ENCODE measurements at places on chromosomes 4 and X.
A peak's percentile ranks its signal among the peaks of the same experiment; 100 is the strongest.

DNA sequence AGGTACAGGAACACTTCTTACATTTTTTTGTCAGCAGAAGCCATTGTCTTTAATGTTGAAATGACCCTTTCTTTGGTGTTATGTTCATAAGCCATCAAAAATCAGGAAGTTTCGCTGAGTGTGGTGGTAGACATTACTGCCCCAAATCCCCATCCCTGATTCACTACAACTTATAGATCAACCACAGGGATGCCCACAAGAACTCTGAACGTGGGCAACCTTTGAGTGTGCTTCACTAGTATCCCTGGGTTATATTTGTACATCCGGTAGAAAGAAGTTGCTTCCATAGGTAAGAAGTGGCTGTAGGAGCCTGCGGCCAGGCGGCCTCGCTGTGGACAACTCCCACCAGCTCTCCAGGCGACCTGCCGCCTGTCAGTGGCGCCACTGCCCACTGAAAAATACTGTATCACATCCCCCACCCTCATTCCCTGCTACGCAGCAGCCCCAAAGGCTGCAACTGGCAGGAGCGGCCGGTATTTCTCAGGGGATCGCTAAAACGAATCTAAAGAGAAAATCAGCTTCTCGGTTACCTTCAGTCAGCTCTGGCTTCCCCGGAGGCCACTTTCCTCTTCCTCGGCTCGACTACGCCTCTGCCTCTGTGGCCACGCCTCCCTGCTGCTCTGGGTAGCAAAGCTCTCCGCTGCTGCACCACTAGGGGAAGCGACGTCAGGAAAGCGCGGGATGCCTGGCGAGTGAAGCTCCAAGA lies 13.9 kb upstream of the ETDC start:
- peak; percentile 13 for DNase-seq

- DNase-seq = no peak
Measured at GRCh38 chr4:168529257-168529656, 32.4 kb downstream of the PALLD start.

GRCh38 chrX:55118574-55118973 lies 29.8 kb downstream of the PAGE2 start:
- DNase-seq = no peak

GRCh38 chr4:8090312-8090711 lies 68.3 kb downstream of the ABLIM2 start:
- no peak for DNase-seq

- DNase-seq = no peak
Measured at GRCh38 chr4:128907981-128908380, 98.5 kb downstream of the JADE1 start.

DNA sequence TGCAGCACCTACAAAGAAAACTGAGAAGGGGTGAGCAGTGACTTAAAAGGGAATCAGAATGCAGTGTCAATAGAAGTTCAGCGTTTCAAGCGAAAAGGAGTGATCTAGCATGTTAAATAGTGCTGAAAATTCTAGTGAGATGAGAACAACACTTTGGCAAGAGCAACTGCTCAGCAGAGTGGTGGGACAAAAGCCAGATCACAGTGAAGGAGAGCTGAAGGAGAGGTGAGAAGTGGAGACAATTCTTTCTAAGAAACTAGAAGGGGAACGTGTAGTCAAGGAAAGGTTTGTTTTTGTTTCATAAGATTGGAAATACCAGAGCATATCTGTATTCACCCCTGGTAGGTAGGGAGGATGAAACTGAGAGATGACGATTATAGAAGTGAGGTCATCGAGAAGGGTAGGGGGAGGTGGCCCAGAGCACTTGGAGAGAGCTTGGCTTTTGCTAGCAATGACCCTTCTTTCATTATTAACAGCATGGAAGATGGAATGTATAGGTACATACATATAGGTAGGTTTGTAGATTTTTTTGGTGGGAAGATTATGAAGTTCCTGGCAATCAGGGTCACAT lies 33.7 kb downstream of the SRPX2 start:
- no peak for DNase-seq

DNA sequence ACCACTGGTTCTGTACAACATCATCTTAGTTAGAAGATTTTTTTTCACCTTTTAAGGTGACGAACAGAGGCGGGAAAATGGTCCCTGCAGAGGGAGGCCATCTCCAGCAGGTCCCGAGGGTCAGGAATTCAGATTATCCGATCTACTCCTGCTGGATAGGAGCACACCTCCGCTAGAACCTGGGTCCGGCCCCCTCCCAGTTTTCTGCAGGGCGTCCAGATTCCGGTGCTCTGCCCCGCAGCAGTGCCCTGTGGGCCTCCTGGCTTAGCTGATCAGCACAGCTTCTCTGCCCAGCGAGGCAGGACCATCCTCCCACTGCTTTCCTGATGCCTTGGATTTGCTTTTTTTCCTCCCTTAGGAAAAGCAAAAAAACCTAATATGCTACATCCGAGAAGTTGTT lies 2.3 kb downstream of the TBL1X start:
- no peak for DNase-seq

DNA sequence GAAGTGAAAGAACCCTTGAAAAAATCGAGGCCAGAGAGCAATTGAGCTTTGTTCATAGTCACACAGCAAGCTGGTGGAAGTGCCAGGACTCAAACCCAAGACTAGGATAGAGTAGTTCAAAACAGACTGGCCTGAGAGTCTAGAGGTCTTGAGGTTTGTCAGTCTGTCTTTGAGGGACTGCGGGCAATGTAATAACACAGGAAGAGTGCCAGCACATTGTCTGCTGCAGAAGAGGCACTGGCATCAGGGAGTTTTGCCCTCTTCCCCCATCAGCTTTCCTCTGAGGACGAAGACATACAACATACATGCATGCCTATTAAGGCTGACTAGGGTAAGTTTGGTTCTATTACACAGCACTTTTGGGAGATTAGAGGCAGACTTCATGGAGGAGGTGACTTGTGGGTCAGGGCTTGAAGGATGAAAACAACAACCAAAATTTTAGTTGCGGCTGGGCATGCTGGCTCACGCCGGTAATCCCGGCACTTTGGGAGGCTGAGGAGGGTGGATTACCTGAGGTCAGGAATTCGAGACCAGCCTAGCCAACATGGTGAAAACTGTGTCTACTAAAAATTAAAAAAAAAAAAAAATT lies 64.1 kb upstream of the LAS1L start:
- no peak for DNase-seq

GRCh38 chr4:7735961-7736360 lies 203.7 kb downstream of the AFAP1 start:
- no peak for DNase-seq

DNA sequence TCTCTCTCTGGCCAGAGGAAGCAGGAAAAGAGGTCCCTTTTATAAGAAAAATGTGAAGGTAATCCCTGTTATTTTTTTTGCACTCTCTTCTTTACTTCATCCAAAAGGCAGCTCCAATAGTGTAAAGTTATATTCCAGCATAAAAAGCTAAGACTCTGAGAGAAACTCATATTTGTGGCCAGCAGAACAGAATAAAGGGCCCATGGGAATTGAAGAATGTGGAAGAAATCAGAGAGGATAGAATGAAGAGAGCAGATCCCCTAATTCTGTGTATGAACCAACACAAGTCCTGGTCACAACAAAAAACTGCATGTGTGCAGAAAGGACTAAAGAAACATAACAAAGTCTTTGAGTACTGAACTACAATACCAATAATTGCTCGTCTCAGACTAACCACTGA lies 22.3 kb downstream of the RPS6KA6 start:
- DNase-seq = no peak

GRCh38 chrX:38940547-38940946 lies 139.3 kb downstream of the MID1IP1 start:
- DNase-seq = no peak

- DNase-seq = no peak
Measured at GRCh38 chr4:159443975-159444374, 341.1 kb downstream of the RAPGEF2 start.

GRCh38 chrX:11663875-11664210 lies 1.9 kb downstream of the ARHGAP6 start:
- DNase-seq = no peak

DNA sequence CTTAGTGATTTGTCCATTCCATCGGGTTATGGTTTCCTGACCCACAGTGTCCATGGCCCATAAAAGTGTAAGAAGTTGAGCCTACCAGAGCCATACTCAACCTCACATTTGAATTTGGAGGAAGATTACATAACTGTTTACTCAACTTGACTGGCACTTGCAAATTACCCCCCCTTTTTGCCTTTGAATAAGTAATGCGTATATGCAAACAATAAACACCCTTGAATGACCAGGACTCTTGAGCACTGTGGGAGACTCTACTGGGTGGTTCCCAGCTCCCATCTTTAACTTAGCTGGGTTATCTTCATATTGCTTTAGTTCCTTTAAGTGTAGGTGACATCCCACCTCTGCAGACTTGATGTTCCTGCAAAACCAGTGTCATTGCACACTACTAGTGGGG lies 30.6 kb upstream of the STIM2 start:
- no peak for DNase-seq

GRCh38 chr4:87880106-87880505 lies 47.3 kb downstream of the MEPE start:
- no peak for DNase-seq

GRCh38 chrX:103565752-103566151 lies 19.6 kb upstream of the TCEAL4 start:
- DNase-seq = no peak

- no peak for DNase-seq
Measured at GRCh38 chr4:106344647-106344970, 24.0 kb downstream of the GIMD1 start.

- DNase-seq = no peak
Measured at GRCh38 chr4:185305979-185306442, 89.7 kb downstream of the LRP2BP start.

DNA sequence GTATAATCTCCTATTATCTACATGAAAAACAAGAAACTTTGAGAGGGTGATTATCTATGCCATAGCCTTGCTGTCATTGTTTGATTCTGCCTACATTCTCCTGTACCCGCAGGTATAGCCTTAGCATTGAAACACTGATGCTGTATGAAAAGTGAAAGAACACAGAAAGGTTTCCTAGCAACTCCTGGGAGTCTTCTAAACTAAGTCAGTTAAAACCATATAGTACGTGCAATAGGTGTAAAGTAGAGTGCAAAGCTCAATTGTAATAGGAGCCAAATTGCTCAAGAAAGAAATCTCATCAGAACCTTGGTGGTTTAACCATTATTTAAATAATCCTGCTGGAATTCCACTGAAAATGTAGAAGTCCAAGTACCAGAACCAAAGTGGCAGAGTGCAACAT lies 489.7 kb downstream of the PCDH10 start:
- no peak for DNase-seq

DNA sequence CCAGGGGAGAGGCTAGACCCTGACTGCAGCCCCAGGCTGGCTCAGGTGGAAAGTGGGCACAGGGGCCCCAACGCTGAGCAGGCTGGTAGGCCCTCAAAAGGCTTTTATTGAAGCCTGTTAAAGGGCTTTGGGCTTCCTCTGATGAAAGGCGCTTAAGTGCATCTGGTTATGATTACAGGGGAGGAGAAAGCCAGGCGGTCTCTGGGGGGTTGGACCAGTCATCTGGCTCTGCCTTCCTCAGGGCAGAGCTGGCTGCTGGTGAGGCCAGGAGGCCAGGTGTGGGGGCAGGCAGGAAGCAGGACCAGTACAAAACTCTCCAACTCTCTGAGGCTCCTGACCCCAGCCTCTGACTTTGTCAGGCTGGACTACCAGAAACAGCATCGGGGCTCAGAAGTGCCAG lies 68.8 kb upstream of the BCOR start:
- DNase-seq = no peak

DNA sequence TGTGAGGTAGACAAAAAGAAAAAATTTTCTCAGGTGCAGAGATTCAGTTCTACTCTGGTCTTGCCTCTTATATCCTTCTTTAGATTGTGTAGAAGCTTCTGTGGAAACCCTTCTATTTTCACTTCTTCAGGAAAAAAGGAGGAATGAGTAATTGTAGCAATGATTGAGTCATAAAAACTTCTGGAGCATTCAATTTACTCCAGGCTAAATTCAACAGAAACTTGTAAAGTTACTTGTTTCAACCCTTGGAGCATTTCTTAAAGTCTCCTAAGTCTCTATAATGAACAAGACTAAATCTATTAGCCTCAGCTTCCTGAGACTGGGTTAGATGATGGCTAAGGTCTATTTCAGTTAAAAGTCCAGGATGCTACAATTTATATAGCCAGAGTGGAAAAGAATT lies 29.9 kb downstream of the BOD1L1 start:
- no peak for DNase-seq

DNA sequence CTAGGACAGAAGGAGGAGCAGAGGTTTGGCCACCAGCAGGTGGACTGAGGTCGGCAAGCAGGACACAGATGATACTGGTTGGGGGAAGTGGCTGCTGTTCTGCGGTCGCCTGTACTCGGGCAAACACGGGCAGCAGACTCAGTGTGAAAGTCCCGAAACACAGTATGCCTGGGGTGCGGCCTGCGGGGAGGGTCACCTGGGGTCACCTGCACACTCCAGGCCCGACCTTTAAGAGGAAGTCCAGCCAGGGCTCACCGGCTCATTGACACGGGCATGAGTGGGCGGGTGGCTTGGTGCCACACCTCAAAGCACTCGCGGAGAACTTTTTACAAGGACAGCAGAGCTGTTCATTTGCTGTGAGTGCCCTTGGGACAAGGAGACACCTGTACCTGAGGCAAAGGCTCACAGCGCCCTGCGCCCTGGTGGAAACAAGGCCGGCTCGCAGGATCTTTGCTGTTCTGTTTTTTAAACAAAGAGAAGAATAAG lies 71.5 kb upstream of the MXD4 start:
- no peak for DNase-seq

- DNase-seq = no peak
Measured at GRCh38 chr4:94171616-94172015, 36.0 kb upstream of the SMARCAD1 start.

DNA sequence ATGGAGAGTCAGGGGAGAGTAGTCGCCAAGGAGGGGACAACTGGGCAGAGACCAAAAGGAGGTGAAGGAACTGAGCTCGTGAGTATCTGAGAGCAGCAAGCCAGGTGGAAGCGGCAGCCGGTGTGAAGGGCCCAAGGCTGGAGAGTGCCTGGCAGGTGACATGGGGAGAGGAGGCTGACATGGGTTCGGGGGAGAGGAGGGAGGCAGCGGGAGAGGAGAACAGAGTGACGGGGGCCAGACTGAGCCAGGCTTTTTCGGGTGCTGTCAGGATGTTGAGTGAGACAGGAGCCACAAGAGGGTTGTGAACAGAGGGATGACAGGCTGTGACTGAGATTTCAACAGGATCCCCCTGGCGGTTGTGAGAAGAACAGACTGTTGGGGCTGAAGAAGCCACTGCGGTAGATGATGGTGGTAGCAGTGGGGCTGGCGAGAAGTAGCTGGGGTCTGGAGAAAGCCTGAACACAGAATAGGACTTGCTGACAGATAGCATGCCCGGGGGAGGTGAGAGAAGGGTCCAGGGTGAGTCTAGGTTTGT lies 5.7 kb downstream of the ELK1 start:
- no peak for DNase-seq

- DNase-seq = no peak
Measured at GRCh38 chr4:123356921-123357320, 39.7 kb upstream of the SPRY1 start.

DNA sequence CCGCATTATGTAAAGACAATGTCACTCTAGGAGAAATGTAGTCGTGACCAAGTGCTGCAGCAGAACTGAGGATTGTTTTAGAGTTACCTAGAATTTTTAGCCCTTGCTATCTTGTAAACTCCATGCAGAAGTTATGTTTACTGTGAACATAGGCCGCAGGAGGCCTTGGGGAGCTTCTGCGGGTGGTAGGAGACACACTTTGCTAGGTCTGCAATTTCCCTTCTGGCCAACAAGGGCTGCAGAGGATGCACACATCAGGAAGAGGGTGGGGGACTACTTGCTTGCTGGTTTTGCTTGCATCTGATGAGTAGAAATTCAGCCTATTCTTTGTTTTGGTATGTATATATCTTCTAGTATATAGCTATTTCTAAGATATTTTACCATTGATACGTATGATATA lies 23.1 kb downstream of the BANK1 start:
- no peak for DNase-seq

Measured in activated CD8-positive, alpha-beta memory T cell treated with anti-CD3 and anti-CD28 coated beads for 4 hours (primary cell).